ENCODE measurements at places on chromosomes 6 and 20.

GRCh38 chr20:61072398-61072797 lies 179.7 kb upstream of the CDH4 start:
- DNase-seq = no peak

- no peak for DNase-seq
Observed at GRCh38 chr6:75968143-75968542, 104.3 kb downstream of the IMPG1 start.

GRCh38 chr20:24585796-24586522 lies 116.5 kb downstream of the SYNDIG1 start:
- DNase-seq = no peak

DNA sequence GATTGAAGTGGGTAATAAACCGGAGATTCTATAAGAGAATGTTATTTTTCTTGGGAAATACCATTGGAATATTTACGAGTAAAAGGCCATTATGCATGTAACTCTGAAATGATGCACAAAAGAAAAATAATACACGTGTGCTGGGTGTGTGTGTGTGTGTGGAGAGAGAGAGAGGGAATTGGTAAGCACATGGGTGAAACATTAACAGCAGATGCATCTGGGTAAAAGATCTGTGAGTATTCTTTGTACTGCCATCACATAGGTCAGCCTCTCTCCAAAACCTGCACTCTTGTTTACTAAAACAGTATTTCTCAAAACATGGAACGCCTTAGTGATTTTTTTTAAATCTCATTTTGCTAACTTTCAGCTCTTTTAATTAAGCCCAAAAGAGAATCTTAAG lies 28.9 kb downstream of the EYA2 start:
- DNase-seq = no peak

All from choroid plexus epithelial cell (primary cell).